ENCODE measurements at places on chromosomes 12 and 14.

GRCh38 chr12:9464408-9464807, 143.3 kb downstream of the KLRB1 start:
- DNase-seq = no peak

- DNase-seq = no peak
Observed at GRCh38 chr12:49015196-49015595, 3.4 kb downstream of the PRKAG1 start.

DNA sequence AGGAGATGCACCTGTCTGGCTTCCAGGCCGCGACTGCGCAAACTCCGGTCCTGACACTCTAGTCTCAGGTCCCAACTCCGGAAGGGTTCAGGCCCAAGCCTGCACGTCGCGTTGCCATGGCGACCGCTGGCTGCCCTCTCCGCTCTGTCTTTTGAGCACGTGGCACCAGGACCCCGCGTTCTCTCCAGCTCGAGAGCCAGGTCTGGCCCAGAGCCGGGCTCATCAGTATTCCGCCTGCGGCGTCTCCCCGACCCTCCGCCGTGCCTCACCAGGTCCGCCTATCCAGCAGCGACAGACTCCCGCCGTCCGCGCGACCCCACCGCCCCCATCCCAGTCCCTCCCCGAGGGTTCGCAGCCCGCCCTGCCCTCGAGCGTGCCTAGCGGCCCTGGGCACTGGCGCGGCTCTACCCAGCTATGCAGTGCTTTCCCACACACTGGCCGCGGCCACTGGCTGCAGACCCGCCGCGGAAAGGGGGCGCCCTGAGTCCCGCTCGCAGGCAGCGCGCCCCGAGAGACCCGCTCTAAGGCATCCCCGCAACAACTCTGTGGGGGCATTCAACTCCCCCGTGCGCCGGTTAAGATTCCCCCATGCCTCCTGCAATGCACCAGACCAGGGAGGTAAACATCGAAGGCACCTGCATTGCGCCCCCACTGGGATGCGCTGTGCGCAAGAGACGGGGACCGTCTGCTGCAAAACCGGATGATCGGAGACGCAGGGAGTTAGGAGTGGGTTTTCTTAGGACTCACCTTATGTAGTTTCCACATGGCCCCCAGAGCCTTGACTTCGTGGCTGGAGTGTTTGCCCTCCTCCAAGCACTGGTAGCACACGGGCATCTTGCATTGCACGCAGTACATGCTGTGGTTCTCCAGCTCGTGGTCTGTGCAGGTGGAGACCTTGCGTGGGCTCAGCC, 1.3 kb downstream of the TRIM9 start:
- DNase-seq = no peak

DNA sequence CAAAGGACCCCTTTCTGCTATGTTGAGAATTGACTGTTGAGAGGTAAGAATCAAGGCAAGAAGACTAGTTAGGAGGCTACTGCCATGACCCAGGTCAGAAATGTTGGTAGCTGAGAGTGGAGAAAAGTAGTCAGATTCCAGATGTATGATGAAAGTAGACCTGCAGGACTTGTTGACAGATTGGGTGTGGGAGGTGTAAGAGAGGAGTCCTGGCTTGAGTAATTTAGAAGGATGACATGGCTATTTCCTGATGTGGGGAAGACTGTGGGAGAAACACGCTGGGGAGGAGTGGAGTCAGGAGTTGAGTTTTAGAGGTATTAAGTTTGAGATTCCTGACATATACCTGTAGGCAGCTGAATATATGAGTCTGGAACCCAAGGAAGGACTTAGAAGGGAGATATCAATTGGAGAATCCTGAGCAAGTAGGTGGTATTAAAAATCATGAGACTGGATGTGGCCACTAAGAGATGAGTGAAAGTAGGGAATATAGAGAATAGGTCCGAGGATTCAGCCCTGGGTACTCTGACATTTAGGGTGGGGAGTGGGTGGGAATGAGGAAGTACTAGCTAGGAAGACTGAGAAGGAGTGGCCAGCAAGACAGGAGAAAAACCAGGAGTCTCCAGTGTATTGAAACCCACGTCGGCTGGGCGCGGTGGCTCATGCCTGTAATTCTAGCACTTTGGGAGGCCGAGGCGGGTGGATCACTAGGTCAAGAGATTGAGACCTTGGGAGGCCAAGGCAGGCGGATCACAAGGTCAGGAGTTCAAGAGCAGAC, 12.6 kb upstream of the DDX47 start:
- DNase-seq = peak; percentile 54

- no peak for DNase-seq
Observed at GRCh38 chr12:79933532-79934264, 1.2 kb downstream of the PPP1R12A start.

DNA sequence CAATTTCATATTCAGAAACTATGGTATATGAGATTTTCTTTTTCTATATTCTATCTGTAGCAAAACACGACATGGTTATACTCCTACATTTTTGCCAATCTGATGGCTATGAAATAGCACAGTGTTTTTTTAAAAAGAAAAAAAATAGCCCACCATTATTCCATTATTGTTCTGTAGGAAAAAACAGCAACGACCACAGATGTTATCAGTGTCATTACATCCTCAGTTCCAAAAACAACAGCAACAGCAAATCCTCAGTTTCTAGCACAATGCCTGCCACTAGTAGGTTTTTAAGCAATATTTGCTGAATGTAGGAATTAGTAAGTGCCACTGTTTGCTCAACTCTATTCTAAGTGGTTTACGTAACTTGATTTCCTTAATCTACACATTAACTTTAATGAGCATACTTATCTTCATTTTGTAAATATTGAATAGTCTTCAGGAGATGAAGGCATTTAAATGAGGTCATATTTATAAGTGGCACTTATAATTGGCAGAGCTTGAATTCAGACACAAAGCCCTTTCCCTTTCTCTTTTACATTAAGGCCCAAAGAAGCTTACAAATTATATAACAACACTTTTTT, 8.3 kb downstream of the RNASE6 start:
- DNase-seq = no peak

- DNase-seq = no peak
Observed at GRCh38 chr14:39469094-39469710, 37.0 kb upstream of the FBXO33 start.

GRCh38 chr12:82412246-82412645, 53.9 kb downstream of the METTL25 start:
- DNase-seq = no peak

- DNase-seq = no peak
Observed at GRCh38 chr12:101802486-101802885, 28.3 kb downstream of the GNPTAB start.

GRCh38 chr12:15599266-15600037, 189.7 kb downstream of the EPS8 start:
- DNase-seq = no peak

DNA sequence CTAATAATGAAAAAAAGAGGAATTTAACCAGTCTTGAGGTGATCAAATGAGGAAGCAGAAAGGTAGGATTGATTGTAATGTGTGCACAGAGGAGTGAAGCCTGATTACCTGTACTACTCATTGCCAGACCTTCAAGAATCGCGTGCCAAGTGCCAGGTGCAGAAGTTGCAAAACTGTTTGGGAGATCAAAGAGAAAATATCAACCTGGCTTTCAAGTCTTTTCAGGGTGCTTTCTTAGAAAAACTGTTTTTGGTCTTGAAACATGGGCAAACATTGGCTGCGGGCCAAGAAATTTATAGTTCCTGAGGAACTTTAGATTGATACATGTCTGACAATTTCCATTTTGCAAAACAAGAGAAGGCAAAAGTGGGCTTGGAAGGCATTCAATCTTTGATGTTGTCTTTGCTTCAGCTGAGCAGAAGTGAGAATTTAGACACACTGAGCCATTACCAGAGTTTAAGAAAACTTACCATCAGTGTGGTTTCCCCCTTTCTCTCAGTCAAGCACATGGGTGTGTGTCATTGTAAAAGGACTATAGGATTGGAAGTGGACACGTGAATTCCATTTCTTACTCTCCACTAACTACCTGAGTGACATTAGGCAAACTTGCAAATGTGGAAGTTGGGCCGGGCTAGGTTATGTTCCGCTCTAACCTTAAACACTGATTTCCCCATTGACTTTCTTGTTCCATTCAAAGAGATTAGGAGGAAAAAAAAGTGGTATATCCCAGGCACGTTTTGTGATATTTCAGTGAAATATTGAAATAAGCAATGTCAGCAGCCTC, 486.2 kb downstream of the DIO2 start:
- DNase-seq = no peak

DNA sequence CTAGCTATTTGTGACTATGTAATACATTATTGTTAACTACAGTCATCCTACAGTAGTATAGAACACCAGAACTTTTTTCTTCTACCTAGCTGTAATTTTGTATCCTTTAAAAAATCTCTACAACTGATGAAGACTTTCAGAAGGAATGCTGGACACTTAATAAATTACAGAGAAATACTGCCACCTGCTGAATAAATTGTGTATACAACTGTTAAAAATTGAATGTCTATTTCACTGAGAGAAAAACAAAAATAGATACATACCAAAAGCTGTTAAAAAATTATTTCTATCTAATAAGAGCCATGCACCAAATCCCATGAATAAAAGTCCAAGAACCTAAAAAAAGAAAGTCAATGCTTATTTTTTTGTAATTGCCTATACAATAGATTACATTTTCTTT, 6.6 kb downstream of the TSPAN19 start:
- DNase-seq = peak; percentile 51

GRCh38 chr12:104501660-104502059, 44.9 kb downstream of the CHST11 start:
- no peak for DNase-seq

- DNase-seq = no peak
Observed at GRCh38 chr14:56120091-56120691, 2.0 kb downstream of the PELI2 start.

DNA sequence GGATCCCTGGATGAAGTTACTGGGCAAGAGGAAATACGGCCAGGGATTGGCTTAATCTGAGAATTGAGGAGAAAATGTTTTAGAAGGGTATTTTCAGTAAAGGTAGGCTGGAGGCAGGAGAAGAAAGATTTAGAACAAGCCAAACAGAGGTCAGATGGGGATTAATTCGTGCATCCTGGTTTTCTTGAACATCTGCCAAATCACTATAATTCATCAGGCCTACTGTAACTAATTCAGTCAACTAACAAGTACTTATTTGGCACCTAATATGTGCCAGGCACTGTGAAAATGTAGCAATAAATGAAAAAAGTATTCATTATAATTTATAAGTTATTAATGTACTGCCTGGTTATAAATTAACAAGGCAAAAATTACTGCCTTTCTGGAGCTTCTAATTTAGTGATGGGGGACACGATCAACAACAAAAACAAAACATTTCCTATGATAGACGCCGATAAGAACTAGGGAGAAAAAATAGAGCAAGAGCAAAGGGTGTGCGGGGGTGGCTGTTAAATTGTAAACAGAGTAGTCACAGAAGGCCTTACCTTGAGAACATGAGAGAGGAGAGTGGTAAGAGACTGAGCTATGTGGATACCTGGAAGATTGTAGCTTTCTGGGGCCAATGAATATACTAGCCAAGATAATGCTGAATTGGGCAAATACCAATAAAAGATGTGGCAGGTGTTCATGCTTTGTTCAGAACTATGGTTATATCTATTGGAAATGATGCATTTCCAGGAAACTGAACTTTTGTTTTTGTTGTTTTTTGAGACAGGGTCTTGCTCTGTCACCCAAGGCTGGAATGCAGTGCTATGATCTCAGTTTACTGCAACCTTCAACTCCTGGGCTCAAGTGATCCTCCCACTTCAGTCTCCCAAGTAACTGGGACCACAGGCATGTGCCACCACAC, 34.0 kb downstream of the DUSP16 start:
- DNase-seq = no peak

DNA sequence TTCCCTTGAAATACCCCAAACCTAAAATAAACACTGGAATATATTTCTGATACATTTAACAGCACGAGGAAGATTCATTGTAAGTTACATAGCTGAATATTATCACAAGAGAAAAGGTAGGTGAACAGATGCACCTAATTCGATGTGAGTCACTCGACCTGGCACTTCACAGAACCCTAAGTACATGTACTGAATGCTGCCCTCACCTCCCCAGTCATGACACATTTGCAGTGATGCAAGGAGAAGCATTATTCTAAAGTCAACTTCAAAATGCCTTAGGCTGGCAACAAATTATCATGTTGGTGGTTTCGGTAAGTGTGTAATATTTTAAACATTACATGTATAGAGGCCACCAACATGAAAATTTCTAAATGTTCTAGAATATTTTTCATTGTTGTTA, 35.2 kb upstream of the TMTC2 start:
- peak; percentile 39 for DNase-seq

GRCh38 chr12:3964439-3964838, 91.2 kb upstream of the PARP11 start:
- no peak for DNase-seq

- DNase-seq = no peak
Observed at GRCh38 chr12:68119724-68120211, 39.8 kb downstream of the IFNG start.

GRCh38 chr12:122023339-122024131, 1.9 kb downstream of the BCL7A start:
- DNase-seq = no peak

- no peak for DNase-seq
Observed at GRCh38 chr12:75581515-75581914, 70.1 kb upstream of the KRR1 start.

Data from NCI-H460 (cell line).